ENCODE measurements at places on chromosomes 4 and X.

DNA sequence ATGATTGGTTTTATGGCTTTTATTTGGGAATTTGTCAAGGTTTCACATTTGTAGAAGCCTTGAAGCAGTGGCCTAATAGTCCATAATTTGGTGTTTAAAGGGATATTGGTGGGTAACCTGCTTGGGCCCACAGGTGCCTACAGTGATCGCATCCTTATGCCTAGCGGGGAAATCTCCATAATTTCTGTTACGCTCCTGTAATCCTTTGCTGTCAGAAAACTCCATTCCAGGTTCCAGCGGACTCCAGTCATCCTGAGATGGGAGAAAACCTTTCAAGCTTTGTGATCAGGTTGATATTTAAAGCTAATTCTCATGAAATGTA, 257.0 kb upstream of the JADE1 start:
- DNase-seq, result no peak

- DNase-seq, result no peak
Observed at GRCh38 chr4:2598511-2599303, 62.3 kb downstream of the FAM193A start.

DNA sequence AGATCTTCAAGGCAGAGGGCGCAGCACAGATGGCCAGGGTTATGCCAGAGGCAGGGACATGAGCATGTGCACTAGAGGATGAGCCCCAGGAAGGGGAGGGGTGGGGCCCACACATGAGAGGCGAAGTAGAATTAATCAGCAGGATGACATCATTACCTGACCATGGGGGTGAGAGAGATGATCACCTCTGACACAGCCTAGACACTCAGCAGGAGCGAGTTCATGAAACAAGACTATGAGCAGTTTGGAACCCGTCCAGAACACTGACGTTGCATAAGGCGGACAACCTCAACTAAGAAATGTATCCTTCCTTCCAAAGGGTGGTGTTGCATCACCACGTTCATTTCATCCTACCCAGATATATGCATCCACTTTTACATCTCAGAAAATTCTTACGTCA, 446.7 kb upstream of the TENM3 start:
- DNase-seq, result no peak

GRCh38 chr4:142331132-142331531, 515.0 kb downstream of the INPP4B start:
- DNase-seq, result no peak

DNA sequence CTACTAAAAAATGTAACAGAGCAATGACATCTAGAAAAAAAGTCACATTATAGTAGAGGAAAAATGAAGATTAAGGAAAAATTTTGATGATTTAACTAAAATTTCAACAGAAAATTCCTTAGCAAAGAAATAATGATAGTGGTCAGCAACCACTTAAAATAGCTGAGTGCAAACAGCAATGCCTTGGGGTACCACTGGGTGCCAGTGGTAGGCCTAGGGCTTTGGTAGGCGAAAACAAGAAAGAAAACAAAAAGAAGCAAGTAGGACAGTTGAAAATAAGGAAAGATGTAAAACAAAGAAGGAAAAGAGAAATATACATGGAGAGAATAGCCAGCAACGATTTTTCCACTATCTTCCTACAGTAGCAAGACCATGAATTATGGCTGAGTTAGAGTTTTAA, 313.5 kb upstream of the IRS4 start:
- no peak for DNase-seq

GRCh38 chr4:147518086-147518485, 37.2 kb downstream of the EDNRA start:
- DNase-seq, result no peak

GRCh38 chr4:47703956-47704355, 133.9 kb downstream of the CORIN start:
- no peak for DNase-seq

DNA sequence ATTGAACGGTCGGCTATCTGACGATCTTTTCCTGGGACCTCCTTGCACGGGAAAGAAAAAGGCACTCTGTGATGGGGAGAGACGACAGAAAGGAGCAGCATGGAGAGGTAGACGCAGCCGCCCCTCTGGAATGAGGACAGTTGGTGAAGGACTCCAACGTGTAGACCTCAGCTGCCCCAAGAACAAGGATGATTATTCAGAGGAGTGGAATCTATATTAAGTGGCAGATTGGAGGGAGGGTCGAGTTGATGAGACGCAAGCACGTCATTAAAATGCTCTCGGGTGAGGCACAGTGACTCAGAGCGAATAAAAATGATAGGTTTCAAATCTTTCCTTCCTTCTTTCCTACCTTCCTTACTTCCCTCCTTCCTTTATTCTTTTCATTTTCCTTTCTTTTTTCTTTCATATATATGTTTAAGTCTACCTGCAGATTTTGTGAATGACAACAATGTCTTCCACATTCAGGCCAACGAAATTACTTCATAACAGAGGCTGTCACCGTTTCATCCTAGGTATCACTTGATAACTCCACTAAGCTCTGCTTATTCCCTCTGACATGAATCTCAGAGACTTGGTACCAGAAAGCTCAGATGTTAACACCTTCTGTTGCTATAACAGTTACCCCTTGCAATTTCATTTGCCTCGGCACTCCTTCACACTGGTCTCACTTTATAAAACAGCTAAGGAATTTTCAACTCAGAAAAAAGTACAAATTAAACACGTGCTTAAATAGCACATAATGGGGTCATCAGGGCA, 110.0 kb upstream of the PPARGC1A start:
- no peak for DNase-seq

DNA sequence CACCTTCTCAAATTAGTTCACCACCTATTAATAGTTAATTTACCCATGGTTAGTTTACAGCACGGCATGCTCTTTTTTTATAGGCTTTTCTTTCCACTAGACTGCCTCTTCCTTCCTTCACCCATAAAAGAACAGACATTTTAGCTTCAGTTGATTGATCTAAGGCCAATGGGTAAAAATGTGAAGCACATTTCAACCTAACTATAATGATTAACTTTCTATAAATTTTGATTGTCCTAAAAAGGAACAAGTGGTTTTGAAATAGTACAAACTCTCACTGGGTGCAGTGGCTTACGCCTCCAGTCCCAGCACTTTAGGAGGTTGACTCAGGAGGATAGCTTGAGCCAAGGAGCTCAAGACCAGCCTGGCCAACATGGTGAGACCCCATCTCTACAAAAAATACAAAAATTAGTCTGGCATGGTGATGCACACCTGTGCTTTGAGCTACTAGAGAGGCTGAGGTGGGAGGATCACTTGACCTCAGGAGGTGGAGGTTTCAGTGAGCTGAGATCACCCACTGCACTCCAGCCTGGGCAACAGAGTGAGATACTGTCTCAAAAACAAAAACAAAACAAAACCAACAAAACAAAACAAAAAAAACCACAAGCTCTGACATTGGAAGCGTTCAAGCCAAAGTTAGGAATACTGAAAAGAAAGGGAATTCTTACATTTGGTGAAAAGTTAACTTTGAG, 89.9 kb upstream of the FAT1 start:
- no peak for DNase-seq

GRCh38 chr4:113673450-113673849, 88.1 kb downstream of the CAMK2D start:
- no peak for DNase-seq

GRCh38 chrX:13082206-13083065, 38.0 kb upstream of the FAM9C start:
- no peak for DNase-seq

- DNase-seq, result no peak
Observed at GRCh38 chr4:188399834-188400233, 260.6 kb downstream of the TRIML1 start.

- no peak for DNase-seq
Observed at GRCh38 chr4:65671372-65671771, 1.1 kb upstream of the EPHA5 start.

GRCh38 chr4:20271950-20272349, 20.2 kb downstream of the SLIT2 start:
- no peak for DNase-seq

DNA sequence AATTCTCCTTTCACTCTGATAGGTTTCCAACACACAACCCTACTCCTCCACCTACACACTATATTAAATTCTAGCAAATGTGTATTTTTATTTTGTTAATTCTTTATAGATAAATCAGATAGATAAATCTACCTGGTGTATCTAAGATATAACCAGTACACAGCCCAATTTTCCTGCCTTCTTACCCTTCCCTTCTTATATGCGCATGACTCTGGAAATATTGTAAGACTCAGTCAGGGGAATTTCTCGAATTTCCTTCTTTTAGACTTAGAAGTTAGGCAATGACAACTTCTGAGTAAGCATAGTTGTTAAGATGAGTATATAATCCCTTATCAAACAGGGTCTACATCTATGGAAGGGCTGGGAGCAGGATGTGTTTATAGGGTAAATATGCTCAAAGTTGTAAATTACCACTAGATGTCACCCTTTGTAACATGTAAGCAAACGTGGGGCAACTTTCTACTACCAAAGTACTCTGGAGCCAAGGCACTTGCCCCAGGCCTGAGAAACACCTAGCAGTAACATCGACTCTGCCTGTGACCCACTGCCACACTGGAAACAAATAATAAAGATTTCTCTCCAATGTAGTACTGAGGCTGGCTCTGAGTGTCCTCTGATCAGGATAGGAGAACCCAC, 444.7 kb downstream of the IQCM start:
- DNase-seq, result no peak

DNA sequence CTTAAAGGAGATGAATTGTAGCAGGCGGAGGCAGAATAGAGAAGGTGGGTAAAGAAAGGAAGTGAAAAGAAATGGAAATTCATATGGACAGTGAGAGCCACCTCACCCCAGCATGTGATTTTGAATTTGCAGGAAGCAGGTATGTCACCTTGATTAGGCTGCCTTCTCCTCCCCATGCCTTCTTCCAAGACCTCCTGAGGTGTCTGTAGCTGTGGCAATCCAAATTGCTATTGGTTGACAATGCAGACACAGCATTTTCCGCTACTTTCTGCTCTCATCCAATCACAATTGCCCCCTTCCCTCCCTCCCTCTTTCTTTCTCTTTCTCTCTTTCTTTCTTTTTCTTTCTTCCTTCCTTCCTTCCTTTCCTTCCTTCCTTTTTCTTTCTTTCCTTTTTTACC, 38.5 kb downstream of the RAB33B start:
- no peak for DNase-seq

DNA sequence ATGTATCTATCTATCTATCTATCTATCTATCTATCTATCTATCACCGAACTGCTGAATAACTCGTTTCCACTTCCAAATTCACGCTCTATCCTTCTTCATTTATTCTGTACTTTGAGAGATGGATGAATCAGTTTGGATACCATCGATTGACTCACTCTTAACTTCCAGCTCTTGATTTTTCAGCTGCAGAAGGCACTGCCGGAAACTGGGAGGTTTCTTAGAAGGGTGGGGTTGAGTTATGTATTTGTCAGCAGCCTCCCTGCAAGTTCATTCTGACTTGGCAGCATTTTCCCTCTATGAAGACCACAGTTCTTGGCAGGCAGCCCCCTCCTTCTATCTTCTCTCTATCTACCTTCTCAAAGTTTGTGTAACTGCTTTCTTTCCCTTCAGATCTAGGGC, 112.0 kb upstream of the MAGEB18 start:
- DNase-seq, result no peak

DNA sequence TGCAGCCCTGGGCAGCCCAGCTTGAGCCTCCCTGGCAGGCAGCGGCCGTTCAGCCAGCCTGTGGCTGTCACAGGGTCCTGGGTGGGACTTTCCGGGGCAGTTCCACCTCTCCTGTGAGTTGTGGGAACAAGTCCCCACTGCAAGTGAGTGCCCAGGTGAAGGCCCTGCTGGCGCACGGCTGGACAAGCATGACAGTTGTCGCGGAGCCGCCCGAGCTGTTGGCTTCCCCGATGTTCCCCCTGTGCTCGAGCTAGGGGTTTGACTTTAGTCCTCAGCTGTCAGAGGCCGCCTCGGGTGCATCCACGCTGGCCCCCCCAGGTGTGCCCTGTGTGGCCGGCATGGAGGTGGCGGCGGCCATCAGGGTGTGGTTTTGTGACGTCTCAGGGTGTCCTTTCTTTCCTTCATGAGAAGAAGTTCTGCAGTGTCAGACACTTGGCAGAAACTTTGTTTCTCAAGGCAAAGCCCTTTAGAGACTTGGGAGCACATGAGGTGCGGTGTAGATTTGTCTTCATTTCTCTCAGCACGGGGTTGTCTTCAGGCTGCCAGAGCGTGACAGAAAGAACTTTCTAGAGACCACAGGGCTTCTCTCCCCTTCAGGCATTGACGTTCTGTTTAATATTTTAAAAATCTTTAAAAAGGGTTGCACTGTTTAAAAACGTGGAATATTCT, 69.4 kb upstream of the HGFAC start:
- no peak for DNase-seq

GRCh38 chrX:125203737-125204578, 115.7 kb upstream of the TEX13C start:
- DNase-seq, result no peak

DNA sequence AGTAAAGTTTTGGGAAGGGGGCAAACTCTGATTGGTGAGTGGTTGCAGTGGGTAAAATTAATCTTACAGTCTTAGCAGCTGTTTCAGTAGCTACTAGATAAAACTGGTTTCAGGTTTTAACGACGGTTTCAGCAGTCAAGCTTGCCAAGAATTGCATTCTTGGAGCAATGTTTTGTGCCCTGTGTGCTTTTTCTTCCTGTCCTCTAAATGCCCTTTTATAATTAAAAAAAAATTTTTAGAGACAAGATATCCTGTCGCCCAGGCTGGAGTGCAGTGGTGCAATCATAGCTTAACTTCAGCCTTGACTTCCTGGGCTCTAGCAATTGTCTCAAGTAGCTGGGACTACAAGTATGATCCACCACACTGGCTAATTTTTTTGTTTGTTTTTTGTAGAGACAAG, 6.3 kb upstream of the PPEF2 start:
- DNase-seq, result no peak

DNA sequence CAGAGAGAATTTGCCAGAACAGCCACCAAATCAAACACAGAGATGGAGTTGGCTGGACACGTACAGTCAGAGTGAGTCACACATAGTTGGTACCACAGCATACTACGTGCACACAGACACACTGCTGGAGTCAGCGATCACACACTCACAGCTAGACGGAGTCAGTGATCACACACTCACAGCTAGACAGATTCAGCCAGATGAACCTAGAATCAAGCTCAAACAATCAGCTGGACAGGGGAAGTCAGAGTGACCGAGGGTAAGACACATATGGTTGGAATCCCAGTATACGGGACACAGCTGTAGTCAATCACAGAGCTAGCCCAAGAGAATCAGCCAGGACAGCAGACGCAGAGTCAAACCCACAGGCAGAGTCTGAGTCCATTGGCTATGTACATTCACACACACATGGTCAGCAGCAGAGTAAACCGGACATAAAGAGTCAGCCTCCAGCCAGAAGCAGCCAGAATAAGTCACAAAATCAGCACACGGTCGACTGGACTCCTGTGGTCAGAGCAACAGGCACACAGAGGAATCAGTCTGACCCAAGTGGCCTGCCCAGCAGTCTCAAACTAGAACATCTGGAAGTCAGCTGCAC, 4.6 kb downstream of the SLC38A5 start:
- no peak for DNase-seq

Data from omental fat pad (tissue), 4 donors.